Kidney (tissue), 22 donors: ENCODE measurements at places on chromosomes 6 and 20.

DNA sequence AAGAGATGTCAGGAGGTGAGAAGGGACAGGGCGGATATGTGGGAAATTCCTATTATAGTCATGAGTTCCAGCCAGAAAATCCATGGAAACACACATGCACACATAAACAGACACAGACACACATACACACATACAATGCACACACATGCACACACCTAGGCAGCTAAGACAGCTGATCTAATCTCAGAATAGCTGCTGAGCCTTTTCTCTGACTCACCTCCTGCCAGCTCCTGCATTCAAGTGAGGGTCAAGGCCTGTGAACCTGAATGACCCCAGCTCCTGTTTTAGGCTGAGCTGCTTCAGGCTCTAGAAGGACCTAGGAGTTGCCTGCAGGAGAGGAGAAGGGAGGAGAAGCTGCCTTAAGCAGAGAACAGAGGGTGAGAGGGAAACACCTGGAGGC is 21.6 kb upstream of the RAET1L start:
- no peak for DNase-seq

GRCh38 chr6:138546733-138547185 is 47.5 kb upstream of the NHSL1 start:
- no peak for DNase-seq

DNA sequence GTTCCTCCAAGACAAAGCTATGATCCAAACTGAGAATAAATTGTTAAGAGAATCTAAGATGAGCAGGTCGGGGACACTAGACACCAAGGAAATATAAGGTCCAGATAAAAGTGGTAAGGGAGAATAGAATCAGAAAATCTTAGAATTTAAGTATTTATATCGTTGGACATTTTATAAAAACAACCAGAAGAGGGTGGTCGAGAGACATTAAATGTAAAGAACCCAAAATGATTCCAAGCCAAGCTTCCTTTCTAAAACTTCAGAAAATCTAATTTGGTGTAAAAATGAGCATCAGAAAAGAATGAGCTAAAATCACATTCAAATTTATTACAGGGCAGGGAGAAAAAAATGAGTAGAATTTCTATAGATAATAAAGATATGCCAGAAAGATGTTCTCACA is 97.8 kb upstream of the OGFRL1 start:
- no peak for DNase-seq

DNA sequence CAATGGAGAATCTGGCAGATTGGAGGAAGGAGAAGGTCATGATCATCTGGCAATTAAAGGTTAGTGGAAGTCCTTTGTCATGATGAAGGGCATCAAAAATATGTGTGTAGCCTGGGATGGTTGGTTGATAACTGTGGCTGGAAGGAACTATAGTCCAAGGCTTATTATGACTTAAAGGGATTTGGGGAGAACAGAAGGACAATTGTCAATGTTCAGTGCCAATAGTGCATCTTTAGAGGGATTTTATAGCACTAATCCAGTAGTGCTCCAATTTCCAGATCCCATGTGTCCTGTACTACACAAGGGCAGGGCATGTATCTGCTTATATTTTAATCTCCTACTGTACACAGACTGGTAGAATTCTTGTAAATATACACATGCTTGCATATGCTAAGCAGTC is 5.0 kb upstream of the ZBTB24 start:
- no peak for DNase-seq

GRCh38 chr6:152301021-152301764 is 336.0 kb downstream of the SYNE1 start:
- no peak for DNase-seq

DNA sequence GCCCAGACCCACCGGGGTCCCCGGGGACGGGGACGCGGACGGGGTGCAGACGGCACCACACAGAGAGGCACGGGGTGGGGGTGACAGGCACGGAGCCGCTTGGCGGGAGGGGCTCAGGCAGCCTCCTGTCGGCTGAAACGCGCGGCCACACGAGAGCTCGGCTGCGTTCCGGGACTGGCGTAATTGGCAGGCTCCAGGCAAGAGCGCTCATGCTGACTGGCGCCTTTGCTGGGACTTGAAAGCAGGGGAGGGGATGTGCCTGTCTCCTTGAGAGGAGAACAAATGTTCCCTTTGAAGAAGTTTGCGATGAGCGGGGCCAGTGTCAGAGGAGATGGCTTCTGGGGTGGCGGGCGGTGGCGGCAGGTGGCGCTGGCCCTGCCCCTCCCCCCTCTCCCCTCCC is 25.8 kb downstream of the BHLHE23 start:
- DNase-seq: peak; percentile 51

DNA sequence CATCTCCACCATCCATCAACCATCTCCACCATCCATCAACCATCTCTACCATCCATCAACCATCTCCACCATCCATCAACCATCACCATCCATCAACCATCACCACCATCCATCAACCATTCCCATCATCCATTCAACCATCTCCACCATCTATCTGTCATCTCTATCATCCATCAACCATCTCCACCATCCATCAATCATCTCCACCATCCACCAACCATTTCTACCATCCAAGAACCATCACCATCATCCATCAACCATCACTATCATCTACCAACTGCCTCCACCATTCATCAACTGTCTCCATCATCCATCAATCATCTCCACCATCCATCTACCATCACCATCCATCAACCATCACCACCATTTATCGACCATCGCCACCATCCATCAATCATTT is 78.8 kb upstream of the CDH4 start:
- no peak for DNase-seq

DNA sequence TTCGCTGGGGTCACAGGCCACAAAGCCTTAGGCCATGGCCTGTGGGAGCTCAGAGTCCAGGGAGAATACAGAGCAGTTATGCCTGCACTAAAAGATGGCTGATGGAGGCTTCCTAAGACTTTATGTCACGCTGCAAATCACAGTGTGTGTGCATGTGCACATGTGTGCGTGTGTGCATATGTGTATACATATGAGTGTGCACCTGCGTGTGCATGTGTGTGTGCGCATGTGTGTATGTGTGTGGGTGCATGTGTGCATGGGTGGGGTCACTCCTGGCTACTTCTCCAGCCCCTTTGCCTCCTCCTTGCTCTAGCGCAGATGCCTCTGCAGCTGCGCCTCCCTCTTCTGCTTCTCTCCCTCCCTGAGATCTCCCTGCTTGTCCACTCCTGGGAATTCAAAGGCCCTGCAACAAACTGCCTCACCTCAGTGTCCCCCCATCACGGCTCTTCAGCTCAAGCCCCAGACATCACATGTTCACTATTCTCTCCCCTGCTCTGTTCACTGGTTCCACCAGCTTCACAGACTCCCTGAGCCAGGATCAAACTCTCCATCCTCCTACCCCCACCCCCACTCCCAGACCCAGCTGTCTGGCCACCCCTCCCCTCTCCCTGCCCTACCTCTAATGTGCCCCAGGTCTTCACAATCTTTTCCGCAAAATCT is 84.4 kb upstream of the NNAT start:
- no peak for DNase-seq

DNA sequence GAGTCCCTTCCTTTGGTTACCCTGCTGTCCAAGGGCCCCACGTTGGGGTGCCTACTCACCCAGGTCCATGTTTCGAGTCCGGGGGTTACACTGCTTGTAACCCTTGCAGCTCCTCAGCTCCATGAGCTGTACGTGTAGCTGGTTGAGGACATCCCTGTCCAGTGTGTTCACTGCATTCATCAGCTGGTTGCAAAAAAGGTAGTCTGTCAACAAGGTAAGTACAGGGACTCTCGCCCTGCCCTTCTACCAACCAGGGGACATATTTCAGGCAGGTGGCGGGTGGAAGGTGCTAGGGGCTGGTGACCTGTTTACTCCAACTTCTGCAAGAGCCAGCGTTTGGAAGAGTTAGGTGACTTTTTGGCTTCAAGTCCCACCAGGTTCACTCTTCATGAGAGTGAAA is 123.6 kb downstream of the SULF2 start:
- no peak for DNase-seq

- DNase-seq: peak; percentile 62
Measured at GRCh38 chr20:45041464-45042337, 59.2 kb downstream of the KCNS1 start.

GRCh38 chr6:1599469-1599868 is 10.2 kb upstream of the FOXC1 start:
- no peak for DNase-seq

- DNase-seq: no peak
Measured at GRCh38 chr6:41050536-41050935, 2.5 kb upstream of the APOBEC2 start.

GRCh38 chr6:152605941-152606340 is 31.2 kb downstream of the SYNE1 start:
- no peak for DNase-seq

GRCh38 chr6:133951881-133952814 is 876 bp upstream of the TBPL1 start:
- DNase-seq: peak; percentile 85

DNA sequence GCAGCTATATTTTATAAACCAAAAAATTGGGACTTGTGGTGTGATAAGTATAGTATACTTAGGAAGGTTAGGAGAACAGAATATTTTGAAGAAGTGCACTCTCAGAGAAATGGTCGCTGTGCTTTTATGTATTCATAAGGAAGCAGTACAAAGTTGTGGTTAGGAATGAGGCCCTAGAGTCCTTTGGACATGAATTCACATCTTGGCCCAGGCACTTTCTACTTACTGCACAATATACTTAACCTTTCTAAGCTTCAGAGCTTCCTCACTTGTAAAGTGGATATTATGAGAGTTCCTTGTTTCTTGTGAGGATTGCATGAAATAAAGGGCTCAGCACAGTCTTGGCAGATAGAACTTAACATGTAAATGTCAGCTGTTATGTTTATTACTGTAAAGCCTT is 21.0 kb upstream of the SERINC3 start:
- DNase-seq: no peak

- DNase-seq: no peak
Measured at GRCh38 chr6:55445648-55446204, 118.5 kb downstream of the GFRAL start.

DNA sequence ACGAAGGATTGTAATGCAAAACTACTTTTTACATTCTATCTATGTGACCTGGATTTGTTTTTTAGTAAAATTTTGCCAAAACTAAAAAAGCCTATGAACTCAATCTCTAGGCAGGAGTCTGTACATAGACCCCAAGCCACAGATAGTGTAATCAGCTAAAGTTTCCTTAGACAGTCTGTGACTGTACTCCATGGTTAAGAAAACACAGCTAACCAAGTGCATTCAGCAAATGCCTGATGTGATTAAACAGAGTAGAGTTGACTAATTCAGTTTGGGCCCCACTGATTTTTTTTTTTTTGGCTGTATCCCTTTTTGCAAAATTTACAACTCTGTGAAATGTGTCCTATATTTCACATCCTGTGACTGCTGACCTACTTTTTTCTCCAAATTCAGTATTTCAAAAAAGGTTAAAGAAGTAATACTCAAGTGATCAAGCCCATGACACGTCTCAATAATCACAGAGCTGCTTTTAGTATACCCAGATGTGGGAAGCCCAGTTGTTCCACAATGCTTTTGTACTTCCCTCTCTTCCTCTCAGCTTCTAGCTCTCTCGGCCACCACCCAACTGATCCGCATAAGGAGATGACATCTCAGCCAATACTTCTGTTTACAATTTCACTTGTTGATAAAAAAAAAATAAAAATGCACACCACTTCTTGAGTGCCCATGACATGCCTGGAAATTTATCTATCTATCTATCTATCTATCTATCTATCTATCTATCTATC is 108.8 kb upstream of the TBX18 start:
- no peak for DNase-seq

- DNase-seq: peak; percentile 46
Measured at GRCh38 chr20:44572551-44573500, 9.6 kb upstream of the PKIG start.

DNA sequence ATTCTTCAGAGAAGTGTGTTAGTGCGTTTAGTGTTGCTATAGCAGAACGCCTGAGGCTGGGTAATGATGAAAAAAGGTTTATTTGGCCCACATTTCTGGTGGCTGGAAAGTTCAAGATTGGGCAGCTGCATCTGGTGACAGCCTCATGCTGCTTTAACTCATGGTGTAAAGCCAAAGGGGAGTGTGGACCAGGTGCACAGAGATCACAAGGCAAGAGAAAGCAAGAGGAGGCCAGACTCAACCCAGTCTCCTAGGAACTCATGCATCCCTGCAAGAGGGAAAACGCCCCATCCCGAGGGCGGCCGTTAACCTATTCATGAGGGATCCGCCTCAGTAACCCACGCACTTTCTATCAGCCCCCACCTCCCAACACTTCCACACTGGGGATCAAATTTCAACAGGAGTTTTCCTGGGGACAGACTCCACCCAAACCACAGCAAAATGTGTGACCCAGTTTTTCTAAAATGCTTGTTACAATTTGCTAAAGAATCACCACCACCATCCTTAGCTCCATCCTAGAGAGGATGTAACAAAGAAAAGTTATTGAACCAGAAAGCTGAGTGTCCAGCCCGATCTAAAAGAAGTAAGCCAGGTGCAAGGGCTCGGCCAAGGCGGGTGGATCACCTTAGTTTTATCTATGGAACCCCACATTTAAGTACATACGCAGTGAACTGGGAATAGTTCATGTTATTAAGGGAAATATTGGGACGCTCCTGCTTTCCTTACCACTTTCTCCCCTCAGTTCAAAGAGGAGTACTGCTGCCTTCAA is 164.8 kb downstream of the QKI start:
- peak; percentile 67 for DNase-seq

DNA sequence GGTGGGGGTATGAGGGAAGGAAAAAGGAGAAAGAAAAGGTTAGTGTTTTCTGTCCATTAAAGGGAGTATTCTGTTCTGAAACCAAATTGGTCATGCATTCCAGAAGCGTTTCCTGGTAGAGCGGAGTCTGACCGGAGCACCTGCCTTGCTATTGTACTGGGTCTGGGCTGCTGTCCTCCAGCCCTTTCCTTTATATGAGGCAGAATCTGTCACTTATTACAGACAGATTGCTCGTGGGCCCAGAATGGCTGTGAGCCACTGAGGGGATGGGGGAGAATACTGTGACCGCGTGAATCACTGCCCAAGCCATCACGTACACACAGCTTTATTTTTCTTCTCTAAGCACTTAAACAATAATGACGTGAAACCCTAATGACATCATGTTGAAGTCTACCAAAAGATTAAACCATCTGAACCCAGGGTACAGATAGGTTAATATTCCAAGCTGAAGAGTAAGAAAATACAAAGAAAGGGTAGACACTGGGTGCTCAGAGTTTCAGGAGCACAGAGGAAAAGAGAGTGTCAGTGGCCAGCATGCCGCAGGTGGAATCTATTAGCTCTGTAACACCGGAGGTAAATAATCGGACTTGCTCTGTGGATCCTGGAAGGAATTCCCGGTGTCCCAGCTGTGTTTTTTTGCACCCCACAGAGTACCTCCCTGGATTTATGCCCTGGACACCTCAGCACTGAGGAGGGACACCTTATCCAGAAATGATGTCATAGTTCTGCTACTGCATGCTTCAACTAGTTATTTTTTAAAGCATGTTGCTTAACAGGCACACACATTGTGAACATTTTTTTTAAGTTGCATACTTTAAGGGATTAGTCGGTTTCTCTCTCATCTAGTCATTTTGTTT is 573.3 kb downstream of the PKHD1 start:
- peak; percentile 40 for DNase-seq

- no peak for DNase-seq
Measured at GRCh38 chr6:11824986-11825385, 46.4 kb upstream of the ADTRP start.
